Large intestine (tissue), 12 donors: ENCODE measurements at places on chromosomes 16 and 17. TPM values are rescaled to one million over a fixed set of nuclear protein-coding genes. Genes with fewer than 3 reads are reported as not detected.

DNA sequence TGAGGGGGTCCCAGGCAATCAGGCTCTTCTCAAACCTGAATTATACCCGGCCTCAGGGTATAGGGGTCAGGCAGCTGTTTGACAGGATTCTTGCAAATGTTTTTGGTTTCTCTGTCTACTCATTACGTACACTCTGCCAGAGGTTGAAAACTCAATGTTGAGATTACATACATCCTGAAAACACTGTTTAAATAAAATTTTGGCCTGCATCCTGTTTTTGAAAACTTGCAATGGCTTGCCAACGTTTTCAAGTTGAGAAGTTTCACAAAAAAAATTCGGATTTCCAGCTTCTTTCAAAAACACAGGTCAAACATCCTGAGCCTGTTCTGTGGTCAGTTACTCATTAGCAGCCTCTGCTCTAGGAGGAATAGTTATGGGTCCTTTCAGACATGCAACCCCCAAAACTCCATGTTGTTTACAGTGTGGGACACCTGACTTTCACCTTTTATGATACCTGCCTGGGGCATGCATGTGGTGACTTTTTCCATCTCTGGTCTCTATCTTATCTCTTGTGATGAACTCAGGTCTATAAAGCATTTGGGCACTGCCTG lies 577.8 kb downstream of the WWOX start:
- DNase-seq: no peak
- H3K4me1 ChIP-seq: no peaks in the 10 kb centered on the region
- no peaks in the 10 kb centered on the region for H3K36me3 ChIP-seq
- no peak overlapping the region for H3K27ac ChIP-seq
- H3K27me3 ChIP-seq: no peaks in the 10 kb centered on the region
- no peak overlapping the region for H3K4me3 ChIP-seq

GRCh38 chr16:86880316-86881117 lies 302.2 kb downstream of the FOXL1 start:
- DNase-seq: no peak
- H3K4me3 ChIP-seq: no peak overlapping the region
- no peaks in the 10 kb centered on the region for H3K36me3 ChIP-seq
- no peak overlapping the region for H3K27ac ChIP-seq

DNA sequence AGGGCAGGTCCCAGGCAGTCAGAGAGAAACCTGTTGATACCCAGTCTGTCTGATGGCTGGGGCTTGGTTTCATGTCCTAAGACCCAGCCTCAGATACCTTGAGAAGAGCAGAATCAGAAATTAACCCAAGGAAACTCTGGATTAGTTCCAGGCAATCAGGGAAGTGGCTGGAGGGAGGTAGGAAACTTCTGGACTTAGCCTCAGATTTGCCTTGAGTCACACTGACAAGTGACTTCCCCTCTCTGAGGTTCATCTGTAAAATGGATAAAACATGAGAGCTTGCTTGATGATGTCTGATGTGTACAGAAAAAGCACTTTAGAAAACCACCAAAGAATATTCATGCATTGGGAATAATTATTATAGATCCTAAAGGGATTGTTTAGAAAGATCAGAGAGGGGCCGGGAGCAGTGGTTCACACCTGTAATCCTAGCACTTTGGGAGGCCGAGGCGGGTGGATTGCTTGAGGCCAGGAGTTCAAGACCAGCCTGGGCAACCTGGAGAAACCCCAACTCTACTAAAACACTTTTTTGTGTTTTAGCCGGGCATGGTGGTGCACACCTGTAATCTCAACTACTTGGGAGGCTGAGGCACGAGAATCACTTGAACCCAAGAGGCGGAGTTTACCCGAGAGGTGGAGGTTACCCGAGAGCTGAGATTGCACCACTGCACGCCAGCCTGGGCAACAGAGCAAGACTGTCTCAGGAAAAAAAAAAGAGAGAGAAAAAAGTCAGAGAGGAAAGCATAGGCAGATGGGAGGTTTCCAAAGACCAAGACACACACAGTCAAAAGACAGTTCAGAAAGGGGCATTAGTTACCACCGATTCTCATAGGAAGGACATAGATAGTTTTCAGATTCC lies 3.8 kb downstream of the CIITA start:
- peaks cover 20% of the 10 kb centered on the region for H3K4me1 ChIP-seq
- H3K36me3 ChIP-seq: no peaks in the 10 kb centered on the region
- no peak for DNase-seq
- H3K27me3 ChIP-seq: peaks cover 40% of the 10 kb centered on the region
- H3K4me3 ChIP-seq: no peak overlapping the region

- peak overlapping the region; percentile 72 for H3K27ac ChIP-seq
- peaks cover 34% of the 10 kb centered on the region for H3K4me1 ChIP-seq
- peaks cover 2% of the 10 kb centered on the region for H3K36me3 ChIP-seq
- no peak for DNase-seq
- H3K27me3 ChIP-seq: no peaks in the 10 kb centered on the region
- peak overlapping the region; percentile 63 for H3K4me3 ChIP-seq
Measured at GRCh38 chr17:81397314-81398175, 2.3 kb downstream of the BAHCC1 start.

- no peak overlapping the region for H3K27ac ChIP-seq
- H3K4me3 ChIP-seq: no peak overlapping the region
- H3K4me1 ChIP-seq: no peaks in the 10 kb centered on the region
- H3K36me3 ChIP-seq: no peaks in the 10 kb centered on the region
- no peaks in the 10 kb centered on the region for H3K27me3 ChIP-seq
Measured at GRCh38 chr17:3993493-3994220, 29.4 kb upstream of the ATP2A3 start.

GRCh38 chr17:78912082-78912481 lies 9.1 kb upstream of the CEP295NL start:
- no peak for DNase-seq
- H3K36me3 ChIP-seq: no peaks in the 10 kb centered on the region

- peaks cover 7% of the 10 kb centered on the region for H3K27me3 ChIP-seq
- H3K36me3 ChIP-seq: peaks cover 20% of the 10 kb centered on the region
- no peak overlapping the region for H3K4me3 ChIP-seq
- H3K4me1 ChIP-seq: peaks cover 52% of the 10 kb centered on the region
Measured at GRCh38 chr17:78355045-78355641, 4.7 kb downstream of the SOCS3 start.

- H3K4me1 ChIP-seq: no peaks in the 10 kb centered on the region
- H3K4me3 ChIP-seq: no peak overlapping the region
- no peaks in the 10 kb centered on the region for H3K36me3 ChIP-seq
- no peaks in the 10 kb centered on the region for H3K27me3 ChIP-seq
- no peak for DNase-seq
- no peak overlapping the region for H3K27ac ChIP-seq
Measured at GRCh38 chr16:21704733-21705132, 41.0 kb downstream of the OTOA start.

- peaks cover 7% of the 10 kb centered on the region for H3K36me3 ChIP-seq
- no peak for DNase-seq
- H3K27ac ChIP-seq: no peak overlapping the region
- no peaks in the 10 kb centered on the region for H3K4me1 ChIP-seq
- no peaks in the 10 kb centered on the region for H3K27me3 ChIP-seq
- peak overlapping the region; percentile 86 for H3K4me3 ChIP-seq
Measured at GRCh38 chr16:15887283-15887682, 1.1 kb downstream of the CEP20 start.

GRCh38 chr17:30393491-30393890 lies 14.8 kb downstream of the CPD start:
- no peaks in the 10 kb centered on the region for H3K27me3 ChIP-seq
- no peak for DNase-seq
- H3K36me3 ChIP-seq: peaks cover 12% of the 10 kb centered on the region
- no peak overlapping the region for H3K4me3 ChIP-seq
- peaks cover 2% of the 10 kb centered on the region for H3K4me1 ChIP-seq
- no peak overlapping the region for H3K27ac ChIP-seq

GRCh38 chr17:42472709-42473521 lies 14.2 kb downstream of the ATP6V0A1 start:
- no peaks in the 10 kb centered on the region for H3K27me3 ChIP-seq
- peaks cover 16% of the 10 kb centered on the region for H3K4me1 ChIP-seq

GPRC5C gene
- polyA plus RNA-seq: 38.8 TPM

SLC16A5 gene
- 25.5 TPM for polyA plus RNA-seq

CD300A gene
- polyA plus RNA-seq: 6.7 TPM

TBC1D3 gene
- not detected for polyA plus RNA-seq

E4F1 gene
- 18.4 TPM for polyA plus RNA-seq

ITGAX gene
- 1.9 TPM for polyA plus RNA-seq

PLCG2 gene
- polyA plus RNA-seq: 20.4 TPM

MFAP4 gene
- polyA plus RNA-seq: 116 TPM

LUC7L gene
- polyA plus RNA-seq: 99.5 TPM

PRSS33 gene
- polyA plus RNA-seq: 0.13 TPM

TCAP gene
- 2.2 TPM for polyA plus RNA-seq

EPN3 gene
- polyA plus RNA-seq: 3.3 TPM
